ENCODE measurements at places on chromosomes 7 and 10.

GRCh38 chr7:143002898-143003297 is 24.0 kb downstream of the OR9A2 start:
- no peak overlapping the region for H3K27ac ChIP-seq
- H3K27me3 ChIP-seq = peaks cover 1% of the 10 kb centered on the region
- H3K4me1 ChIP-seq = peaks cover 10% of the 10 kb centered on the region
- no peaks in the 10 kb centered on the region for H3K36me3 ChIP-seq

DNA sequence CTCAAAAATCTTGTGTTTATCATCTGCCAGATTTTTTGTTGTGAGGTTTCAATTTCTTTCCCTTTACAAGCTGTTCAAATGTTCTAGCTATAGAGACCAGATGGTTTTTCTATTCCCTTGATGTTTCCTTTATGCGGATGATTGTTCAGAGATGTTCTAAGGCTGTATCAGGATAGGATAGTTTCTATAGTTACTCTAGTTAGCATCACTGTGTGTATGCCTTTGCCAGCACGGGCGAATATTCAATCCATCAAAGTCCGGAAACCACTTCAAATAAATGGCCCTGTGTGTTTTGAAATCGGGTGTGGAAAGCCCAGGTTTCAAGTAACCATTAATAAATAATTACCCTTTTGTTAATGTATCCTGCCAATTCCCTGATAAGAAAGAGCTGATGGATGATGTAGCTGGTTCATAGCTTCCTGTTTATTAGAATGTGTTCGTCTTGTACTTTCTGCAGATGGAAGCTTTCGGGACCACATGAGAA is 149.8 kb upstream of the PRKCQ start:
- H3K36me3 ChIP-seq = no peaks in the 10 kb centered on the region
- no peak for DNase-seq
- no peaks in the 10 kb centered on the region for H3K4me1 ChIP-seq
- H3K27ac ChIP-seq = no peak overlapping the region
- peaks cover 26% of the 10 kb centered on the region for H3K27me3 ChIP-seq
- no peak overlapping the region for H3K4me3 ChIP-seq

DNA sequence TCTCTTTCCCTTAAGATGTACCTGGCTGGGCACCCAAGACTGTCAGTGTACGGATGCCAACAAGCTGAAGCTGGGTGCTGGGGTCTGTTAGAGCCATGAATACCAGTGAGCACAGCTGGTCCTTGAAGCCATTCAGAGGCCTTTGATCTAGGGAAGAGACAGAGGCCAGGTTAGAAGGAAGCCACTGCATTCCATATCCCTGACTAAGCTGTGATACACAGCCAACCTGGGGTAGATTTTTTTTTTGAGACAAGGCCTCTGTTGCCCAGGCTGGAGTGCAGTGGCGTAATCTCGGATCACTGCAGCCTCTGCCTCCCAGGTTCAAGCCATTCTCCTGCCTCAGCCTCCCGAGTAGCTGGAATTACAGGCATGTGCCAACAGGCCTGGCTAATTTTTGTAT is 20.8 kb downstream of the ZDHHC16 start:
- H3K27ac ChIP-seq = no peak overlapping the region
- peaks cover 86% of the 10 kb centered on the region for H3K36me3 ChIP-seq
- H3K27me3 ChIP-seq = no peaks in the 10 kb centered on the region
- DNase-seq = no peak
- H3K4me3 ChIP-seq = no peak overlapping the region
- no peaks in the 10 kb centered on the region for H3K4me1 ChIP-seq

GRCh38 chr7:130877236-130877990 is 143.4 kb upstream of the KLF14 start:
- no peak for DNase-seq
- no peak overlapping the region for H3K4me3 ChIP-seq
- H3K27me3 ChIP-seq = no peaks in the 10 kb centered on the region

GRCh38 chr10:22821501-22821900 is 106.4 kb upstream of the ARMC3 start:
- H3K27ac ChIP-seq = no peak overlapping the region
- no peaks in the 10 kb centered on the region for H3K36me3 ChIP-seq
- peaks cover 6% of the 10 kb centered on the region for H3K4me1 ChIP-seq
- DNase-seq = no peak
- H3K27me3 ChIP-seq = peaks cover 2% of the 10 kb centered on the region

- DNase-seq = no peak
- no peaks in the 10 kb centered on the region for H3K4me1 ChIP-seq
- no peak overlapping the region for H3K27ac ChIP-seq
Observed at GRCh38 chr10:92384741-92385140, 93.8 kb downstream of the MARCHF5 start.

DNA sequence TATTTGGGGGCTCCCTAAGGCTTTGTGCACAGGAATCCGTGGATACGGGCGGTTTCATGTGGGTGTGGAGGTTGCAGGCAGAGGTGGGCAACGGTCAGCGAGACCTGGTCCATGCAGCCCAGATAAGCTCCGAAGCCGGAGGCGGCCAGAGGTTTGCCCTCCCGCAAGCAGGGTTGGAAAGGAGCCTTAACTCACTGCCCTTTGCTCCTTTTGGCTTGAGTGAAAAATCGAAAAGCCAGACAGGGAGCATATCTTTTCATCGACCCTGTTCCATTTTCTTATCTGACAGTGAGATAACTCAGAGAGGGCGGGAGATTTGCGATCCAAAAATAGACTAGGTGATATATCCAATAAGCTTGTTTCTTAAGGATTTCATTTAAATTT is 1.5 kb downstream of the GRM3 start:
- H3K4me1 ChIP-seq = no peaks in the 10 kb centered on the region
- DNase-seq = no peak
- no peak overlapping the region for H3K4me3 ChIP-seq

DNA sequence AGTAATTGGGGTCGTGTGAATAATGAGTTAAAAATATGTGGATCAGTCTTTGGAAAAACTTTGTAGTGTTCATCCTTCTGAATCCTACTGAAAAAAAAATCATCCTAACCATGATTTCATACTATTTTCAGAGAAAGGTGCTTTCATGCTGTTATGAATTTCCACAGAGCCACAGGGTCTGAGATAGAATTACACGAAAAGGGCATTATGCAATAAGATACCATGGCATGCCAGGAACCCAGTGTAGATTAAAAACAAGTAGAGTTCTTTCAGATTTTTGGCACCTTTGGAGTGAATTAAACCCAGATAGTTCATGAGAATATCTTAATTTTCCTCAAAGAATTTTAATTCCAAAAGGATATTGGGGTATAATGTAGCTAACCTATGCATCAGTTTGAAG is 47.5 kb upstream of the AGMO start:
- no peak for DNase-seq
- H3K27ac ChIP-seq = no peak overlapping the region
- H3K4me3 ChIP-seq = no peak overlapping the region
- no peaks in the 10 kb centered on the region for H3K27me3 ChIP-seq

- no peaks in the 10 kb centered on the region for H3K27me3 ChIP-seq
- no peak overlapping the region for H3K27ac ChIP-seq
- H3K4me1 ChIP-seq = no peaks in the 10 kb centered on the region
Observed at GRCh38 chr7:84088802-84089201, 105.8 kb downstream of the SEMA3A start.

- peaks cover 27% of the 10 kb centered on the region for H3K27me3 ChIP-seq
- H3K4me3 ChIP-seq = no peak overlapping the region
- DNase-seq = no peak
- no peaks in the 10 kb centered on the region for H3K4me1 ChIP-seq
- no peaks in the 10 kb centered on the region for H3K36me3 ChIP-seq
Observed at GRCh38 chr7:37643876-37644275, 39.7 kb upstream of the GPR141 start.

GRCh38 chr10:14478604-14479003 is 147.9 kb upstream of the FRMD4A start:
- DNase-seq = no peak
- H3K4me1 ChIP-seq = no peaks in the 10 kb centered on the region

GRCh38 chr7:159227433-159227832 is 82.8 kb upstream of the VIPR2 start:
- no peaks in the 10 kb centered on the region for H3K36me3 ChIP-seq
- H3K4me3 ChIP-seq = no peak overlapping the region
- DNase-seq = no peak
- H3K27ac ChIP-seq = no peak overlapping the region
- H3K4me1 ChIP-seq = no peaks in the 10 kb centered on the region

Data from activated B cell treated with CpG ODN at 0.5 μM for 24 hours (primary cell).